ENCODE measurements at places on chromosomes 6 and 20.

DNA sequence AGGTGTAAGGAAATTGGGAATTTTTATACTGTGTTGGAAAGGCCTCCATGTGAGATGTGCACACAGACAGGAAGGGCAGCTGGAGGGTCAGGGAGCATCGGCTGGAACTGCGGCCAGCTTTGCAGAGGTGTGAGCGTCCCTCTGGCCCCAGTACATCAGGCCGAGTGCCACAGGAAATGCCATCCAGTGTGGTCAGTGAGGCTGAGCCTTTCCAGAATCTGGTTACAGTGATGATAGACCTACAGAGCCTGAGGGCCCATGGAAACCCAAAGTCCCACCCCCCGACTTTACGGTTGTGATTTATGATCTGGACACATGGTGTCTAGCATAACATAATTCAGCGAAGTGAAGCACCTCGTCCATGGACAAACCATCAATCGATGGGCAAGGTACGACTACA lies 137.3 kb upstream of the PDE10A start:
- DNase-seq, result no peak

GRCh38 chr20:5797843-5798462 lies 47.8 kb downstream of the SHLD1 start:
- DNase-seq, result no peak

DNA sequence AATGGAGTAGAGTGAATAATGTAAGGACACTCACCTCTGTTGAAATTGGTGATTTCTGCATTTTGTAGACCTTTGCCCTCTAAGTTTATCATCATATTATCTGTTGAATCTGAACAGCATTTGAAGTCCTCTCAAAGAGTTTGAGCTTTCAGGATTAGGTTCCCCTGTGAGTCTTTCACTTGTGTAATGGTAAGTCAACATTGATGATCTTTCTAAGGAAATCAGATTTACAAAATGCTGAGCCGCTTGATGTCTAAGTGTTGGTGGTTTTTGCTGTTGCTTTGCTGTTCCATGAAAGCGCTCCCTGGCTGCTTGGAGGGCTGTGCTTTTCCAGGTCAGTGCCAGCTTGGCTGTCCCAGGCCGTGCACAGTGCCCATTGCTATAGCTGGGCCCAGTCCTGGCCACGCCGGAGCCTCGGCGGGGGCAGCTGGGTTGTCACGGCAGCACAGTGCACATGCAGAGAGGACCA lies 33.8 kb upstream of the KIF25 start:
- DNase-seq, result no peak

GRCh38 chr6:17580518-17581048 lies 19.5 kb upstream of the FAM8A1 start:
- no peak for DNase-seq

DNA sequence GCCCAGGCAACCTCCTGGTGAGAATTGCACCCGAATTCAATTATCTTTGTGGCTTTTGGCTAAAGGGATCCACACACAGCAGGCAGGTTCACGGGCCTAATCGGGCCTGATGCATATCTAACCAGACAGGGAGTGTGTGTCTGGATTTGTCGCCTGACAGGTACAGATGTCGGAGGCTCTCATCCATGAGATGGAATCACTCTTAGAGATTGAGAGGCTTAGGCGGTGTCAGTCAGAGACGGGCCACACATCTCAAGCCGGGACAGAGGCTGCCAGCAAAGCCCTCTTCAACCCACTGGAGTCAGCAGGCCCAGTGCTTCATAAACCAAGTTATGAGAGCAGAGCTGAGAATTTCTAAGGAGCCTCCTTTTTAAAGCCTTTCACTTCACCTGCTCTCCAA lies 247.0 kb downstream of the LRFN2 start:
- DNase-seq, result no peak

- no peak for DNase-seq
Measured at GRCh38 chr6:44275271-44275748, 5.1 kb downstream of the TMEM151B start.

DNA sequence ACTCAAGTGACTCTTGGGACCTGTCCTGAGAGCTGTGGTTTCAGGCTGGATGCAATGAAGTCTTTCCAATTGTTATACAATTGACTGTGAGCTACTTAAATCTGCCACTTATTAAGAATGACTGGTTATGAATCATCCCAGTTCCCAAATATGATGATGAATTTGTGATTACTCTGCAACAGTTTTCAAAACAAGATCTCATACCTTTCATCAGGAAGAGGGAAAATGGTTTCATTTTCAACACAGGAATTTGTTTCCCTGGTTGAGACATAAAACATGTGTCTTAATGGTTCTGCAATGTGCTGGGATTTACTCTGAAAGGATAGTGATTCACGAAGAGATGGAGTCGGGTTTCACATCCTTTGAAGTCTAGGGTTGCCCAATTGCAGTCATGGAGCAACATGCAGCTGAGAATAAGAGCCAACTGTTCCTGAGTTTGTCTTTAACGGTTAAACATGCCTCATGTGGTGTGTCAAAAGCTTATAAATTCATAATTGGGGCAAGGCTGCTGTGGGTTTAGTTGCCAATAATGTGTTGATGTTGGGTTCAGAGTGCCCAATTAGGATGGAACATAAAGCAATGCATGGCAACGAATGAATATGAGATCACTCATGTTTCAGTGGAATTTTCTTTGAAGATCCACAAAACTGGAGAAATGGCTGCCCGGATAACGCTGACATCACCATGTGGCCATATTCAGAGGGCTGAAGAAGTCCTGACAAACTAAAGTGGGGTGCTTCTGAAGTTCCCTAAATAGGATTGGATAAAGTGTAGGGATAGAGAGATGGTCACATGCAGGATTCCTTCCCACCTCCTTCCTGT lies 41.0 kb downstream of the CYP24A1 start:
- no peak for DNase-seq

Data from KG1 (cell line).